ENCODE measurements at places on chromosomes 2 and 18.

GRCh38 chr2:219125225-219125885, 35.3 kb downstream of the NHEJ1 start:
- DNase-seq: no peak

- DNase-seq: no peak
Observed at GRCh38 chr18:51266773-51267172, 69.3 kb upstream of the MEX3C start.

DNA sequence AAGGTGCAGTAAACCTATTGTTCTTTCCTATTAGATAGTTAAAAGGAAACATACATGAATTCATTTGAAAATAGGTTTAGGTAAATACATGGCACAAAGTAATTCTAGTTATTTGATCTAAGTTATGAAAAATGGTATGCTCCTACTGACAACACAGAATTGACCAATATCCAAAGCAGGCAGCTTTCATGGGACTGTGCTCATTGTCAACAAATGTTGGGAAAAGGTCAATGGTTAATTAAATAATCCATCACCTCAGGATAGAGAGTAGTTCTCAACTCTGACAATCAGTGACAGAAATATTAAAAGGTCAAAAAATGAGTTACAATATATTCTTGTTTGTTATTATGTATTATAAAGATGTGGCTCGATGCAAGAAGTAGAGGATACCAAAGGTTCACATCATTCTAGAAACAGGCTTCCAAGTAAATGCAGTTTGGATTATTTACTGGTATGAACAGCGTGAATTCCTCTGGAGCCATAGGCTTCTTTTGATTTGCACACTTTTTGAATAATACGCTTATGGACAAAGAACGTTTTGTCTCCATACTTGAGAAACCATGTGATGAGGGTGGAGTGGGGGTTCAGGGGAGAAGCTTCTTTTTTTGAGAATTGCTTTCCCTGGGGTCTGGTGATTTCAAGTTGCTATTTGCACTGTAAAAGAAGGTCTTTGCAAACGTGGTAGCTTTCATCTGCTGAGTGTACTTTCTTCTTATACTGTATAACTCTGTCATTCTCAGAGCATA, 422.0 kb upstream of the ZEB2 start:
- no peak for DNase-seq

GRCh38 chr2:74006459-74006858, 21.7 kb downstream of the TET3 start:
- DNase-seq: no peak

- DNase-seq: no peak
Observed at GRCh38 chr18:10184776-10185175, 269.7 kb upstream of the APCDD1 start.

GRCh38 chr18:63363951-63364350, 3.1 kb downstream of the KDSR start:
- no peak for DNase-seq

- DNase-seq: no peak
Observed at GRCh38 chr2:212158081-212158480, 380.5 kb downstream of the ERBB4 start.

GRCh38 chr18:58593938-58594337, 35.0 kb downstream of the ALPK2 start:
- no peak for DNase-seq

DNA sequence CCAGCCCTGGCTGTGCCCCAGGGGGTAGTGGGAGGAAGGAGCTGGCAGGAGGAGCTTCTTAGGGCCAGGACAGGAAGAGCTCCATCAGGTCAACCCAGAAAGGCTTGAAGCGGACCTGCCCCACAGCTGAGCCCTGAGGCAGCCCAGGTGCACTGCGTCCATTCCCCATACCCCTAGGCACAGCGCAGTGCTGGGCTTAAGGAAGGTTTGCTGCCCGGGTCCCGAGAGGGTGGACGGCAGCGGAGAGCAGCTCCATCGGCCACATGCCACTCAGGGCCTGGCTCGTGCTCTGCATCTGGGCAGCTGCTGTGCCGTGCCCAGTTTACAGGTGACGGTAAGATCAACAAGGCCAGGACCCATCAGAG, 26.4 kb downstream of the DNMT3A start:
- DNase-seq: no peak

DNA sequence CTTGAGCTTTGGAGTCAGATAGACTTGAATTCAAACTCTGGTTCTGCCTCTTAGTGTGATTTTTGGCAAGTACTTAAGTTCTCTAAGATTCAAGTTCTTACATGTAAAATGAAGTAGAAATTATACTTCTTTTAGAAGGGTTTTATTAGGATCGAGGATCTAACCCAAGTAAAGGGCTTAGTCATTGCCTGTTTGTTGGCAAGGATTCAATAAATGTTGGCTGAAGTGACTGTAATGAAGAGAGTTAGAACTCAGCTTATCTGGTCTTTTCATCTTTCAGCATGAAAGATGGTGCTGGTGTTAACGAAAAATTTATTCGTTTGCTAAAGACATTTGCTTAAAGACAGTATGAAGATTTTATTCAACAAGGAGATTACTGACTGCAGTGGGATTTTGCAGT, 315.9 kb upstream of the THUMPD2 start:
- DNase-seq: no peak

- DNase-seq: no peak
Observed at GRCh38 chr2:106127282-106127771, 66.8 kb downstream of the UXS1 start.

DNA sequence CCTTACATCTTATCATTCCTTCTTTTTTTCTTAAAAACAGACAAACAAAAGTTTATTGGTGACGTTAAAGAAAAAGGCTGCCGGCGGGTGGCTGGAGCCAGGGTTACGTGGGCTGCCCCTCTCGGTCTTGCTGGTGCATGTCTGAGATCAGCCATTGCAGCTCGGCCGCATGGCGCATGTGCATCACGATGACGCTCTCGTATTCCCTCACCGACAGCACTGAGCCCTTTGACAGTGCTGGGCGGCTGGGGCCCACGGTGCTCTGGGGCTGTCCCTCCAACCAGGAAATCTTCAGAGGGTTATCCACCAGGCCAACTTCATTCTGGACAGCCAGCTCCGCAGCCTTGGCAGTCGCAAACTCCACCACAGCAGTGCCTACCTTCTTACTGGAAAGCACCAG, 1081.8 kb upstream of the TMEFF2 start:
- DNase-seq: no peak

DNA sequence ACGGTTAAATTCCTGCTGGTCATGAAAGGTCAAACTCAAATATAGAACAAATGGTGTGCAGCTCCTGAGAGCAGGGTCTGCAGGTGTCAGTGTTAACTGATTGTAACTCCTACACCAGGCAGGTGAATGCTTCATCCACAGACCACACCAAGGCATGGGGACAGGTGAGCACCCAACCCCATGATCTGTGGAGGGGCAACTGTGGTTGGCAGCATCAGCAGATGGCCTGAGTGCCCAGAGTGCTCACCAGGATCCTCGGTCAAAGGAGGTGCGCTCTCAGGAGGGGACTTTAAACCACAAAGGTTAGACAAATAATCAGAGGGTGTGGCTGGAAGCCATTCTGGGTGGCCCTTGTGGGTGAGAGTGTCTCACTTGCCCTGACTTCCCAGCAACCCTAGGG, 44.5 kb downstream of the PTGR3 start:
- no peak for DNase-seq

DNA sequence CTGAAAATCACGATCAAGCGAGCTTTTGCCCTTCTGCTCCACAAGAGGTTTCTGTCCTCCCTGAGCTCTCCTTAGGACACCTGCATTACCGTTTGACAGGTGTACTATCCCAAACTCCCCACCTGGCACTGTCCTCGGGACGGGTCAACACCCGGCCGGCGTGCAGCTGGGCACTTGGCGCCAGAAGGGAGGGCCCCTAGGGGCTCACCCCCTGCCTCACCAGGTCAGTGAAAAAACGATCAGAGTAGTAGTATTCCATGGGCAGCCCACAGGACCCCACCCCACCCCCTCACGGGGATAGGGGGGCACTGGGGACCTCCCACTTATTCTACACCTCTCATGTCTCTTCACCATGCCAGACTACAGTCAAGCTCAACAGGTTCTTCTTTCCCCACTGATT, 117.6 kb upstream of the ANKRD30BL start:
- no peak for DNase-seq

DNA sequence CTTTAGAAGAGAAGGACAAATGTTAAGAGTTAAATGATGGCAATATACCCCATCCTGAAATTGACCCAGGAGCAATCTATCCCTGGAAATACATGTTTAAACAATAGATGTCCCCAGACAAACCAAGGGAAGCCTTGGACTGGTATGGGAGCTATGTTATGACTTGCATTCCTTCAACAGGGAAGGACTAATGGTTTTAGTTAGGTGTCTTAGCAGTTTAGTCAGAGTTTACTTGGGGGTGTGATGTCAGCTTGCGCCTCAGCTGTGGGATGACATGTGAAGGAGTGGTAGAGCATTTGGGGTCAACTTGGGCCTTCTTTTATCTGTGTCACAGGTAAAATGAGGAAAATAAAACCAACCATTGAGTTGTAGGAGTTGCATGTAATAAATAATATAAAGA, 36.8 kb downstream of the SPC25 start:
- DNase-seq: no peak

GRCh38 chr2:230713331-230714135, 891 bp downstream of the CAB39 start:
- peak; percentile 3 for DNase-seq

DNA sequence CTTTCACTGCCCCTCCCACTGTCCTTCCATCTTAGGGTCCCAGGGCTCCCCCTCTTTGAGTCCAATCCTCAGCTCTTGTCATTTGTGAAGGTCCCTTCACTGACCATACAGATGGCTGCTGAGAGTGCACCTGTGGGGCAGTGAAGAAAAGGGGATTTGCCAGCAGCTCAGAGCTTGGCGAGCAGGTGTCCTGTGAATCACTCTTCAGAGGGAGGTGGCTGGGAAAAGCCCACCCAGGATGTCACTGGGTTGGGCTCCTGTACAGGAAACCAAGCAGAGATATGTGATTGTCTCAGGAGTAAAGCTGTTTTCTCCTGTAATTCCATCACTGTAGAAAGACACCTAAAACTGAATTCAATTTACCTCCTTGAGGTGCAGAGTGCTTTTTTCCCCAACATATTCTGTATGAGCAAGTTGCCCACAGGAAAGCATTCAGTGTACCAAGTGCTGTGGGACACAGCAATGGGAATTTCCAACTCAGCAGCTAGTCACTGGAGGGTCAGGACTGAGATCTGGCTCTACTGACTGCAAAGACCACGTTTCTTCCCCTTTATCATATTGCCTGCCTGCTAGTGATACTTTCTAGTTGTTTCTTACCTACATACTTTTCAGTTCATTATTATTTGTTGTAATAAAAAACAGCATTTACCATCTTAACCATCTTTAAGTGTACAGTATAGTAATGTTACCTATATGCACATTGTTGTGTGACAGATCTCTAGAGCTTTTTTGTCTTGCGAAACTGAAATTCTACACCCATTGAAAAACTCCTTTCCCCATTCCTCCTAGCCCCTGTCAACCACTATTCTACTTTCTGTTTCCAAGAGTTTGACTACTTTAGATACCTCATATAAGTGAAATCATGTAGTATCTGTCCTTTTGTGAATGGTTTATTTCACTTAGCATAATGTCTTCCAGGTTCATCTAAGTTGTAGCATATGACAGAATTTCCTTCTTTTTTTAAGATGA, 239.1 kb downstream of the TSN start:
- no peak for DNase-seq
